HS-5 (cell line): ENCODE measurements at places on chromosomes 7 and 10.

DNA sequence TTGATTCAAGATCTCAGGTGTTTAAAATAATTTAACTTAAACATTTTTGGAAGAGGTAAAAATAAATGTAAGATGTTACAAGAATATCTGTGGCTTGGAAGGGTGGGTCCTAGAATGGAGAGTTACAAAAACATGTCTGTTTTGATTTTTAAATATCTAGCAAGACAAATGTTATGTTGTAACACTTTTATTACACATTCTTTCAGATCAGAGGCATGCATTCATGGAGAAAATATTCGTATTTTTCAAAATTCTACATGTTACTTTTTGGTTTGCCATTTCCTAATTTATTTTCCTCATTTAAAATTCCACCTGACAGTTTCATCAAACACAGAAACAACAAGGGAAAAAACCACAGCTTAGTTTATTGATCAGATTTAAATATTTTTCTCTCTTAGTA lies 10.0 kb downstream of the WBP1L start:
- no peak for DNase-seq

DNA sequence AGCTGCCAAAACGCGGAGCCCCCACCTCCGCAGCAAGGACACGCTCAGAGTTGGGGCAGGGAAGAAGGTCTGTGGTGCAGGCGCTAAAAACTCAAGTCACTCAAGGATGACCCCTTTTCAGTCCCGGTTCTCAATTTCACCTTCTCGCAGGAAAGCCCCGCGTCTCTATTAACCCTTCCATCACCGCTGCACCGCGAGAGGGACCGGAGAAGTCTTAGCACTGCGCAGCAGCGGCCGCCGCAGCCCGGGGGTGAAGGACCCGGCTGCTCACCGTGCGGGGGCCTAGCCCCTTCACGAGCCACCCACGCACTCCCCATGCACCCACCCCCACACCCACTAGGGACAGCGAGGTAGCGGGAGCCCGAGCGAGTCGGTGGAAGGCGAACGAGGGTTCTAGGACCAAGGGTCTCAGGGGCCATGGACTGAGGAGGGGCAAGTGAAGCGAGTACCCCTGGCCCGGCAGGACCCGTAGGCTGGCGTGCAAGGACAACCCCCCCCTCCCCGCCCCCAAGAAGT lies 162.9 kb downstream of the SH3PXD2A start:
- no peak for DNase-seq

- DNase-seq: peak; percentile 25
These were observed 245.1 kb downstream of the STK31 start for GRCh38 chr7:23955145-23955544.

GRCh38 chr10:88911116-88911515 lies 31.1 kb downstream of the STAMBPL1 start:
- DNase-seq: no peak

GRCh38 chr10:128026615-128027300 lies 99.5 kb downstream of the MKI67 start:
- DNase-seq: no peak

GRCh38 chr10:87618566-87619423 lies 40.9 kb upstream of the PAPSS2 start:
- DNase-seq: no peak

- no peak for DNase-seq
These were observed 72.5 kb downstream of the C10orf90 start for GRCh38 chr10:126598009-126598408.

DNA sequence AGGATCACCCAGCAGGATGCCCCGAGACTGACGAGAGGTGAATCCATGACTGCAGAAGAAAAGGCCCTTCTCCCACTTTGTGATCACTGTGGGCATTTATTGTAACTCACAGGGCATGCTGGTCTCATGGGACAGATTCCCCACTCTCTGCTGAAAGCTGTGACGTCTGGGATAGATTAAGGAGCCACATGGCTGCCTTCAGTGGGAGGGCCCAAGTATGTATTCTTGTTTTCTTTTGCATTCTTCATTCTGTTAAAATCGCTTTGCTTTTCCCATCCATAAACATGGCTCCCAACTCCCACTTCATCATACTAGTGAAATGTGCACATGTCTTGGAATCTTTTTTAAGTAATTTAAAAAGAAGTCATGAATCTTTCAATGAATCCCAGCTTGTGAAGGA lies 67.2 kb downstream of the FAM107B start:
- no peak for DNase-seq

DNA sequence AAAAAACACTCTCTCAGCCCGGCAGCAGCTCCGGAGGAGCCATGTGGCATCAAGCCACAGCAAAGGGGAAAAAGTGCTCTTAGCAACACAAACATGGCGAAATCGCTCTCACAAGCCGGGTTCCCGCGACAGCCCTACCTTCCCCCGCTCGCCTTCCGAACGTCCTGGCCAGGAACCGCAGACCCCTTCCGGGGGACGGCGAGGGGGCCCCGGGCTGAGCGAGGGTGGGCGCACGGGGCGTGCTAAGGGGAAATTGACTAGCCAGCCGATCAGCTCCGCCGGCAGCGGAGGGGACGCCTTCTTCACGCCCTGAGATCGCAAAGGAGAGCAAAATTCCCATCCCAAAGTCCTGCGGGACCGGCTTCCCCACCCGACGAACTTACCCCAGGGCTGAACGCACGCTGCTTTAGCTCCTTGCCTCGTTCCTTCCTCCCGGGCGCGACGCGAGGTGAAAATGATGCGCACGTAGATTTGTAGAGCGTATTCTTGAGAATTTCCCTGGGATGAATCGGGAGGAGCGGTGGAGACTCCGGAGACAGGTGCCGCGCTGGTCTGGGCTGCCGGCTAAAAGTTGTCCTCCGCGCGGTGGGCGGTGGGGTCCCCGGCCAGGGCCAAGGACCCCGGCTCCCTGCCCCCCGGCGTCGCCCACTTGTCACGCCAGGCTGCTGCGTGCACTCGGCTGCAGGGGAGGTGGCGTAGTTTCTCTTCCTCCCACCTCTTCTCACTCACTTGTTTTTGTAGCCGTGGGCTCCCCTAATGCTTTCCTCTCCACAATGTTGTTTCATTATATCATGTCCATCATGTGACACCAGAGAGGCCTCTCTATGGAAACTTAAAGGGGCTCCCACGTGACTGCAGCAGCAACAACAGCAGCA lies 220.1 kb upstream of the MKLN1 start:
- DNase-seq: no peak

GRCh38 chr10:80509403-80510161 lies 28.1 kb upstream of the SH2D4B start:
- peak; percentile 83 for DNase-seq

DNA sequence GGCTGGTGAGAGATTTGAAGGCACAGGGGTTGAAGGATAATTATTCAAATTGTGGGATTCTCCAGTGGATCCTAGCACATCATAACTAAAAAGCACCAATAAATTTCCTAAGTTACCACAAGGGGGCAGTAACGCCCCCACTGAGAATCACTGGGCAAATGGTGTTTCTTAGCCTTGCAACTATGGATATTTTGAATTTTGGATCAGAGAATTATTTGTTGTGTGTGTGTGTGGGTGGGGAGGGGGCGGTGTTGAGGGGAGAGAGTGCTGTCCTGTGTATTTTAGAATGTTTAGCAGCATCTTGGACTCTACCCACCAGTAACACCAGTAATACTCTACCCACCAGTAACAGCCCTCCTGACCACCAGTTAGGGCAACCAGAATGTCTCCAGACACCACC lies 63.3 kb upstream of the PRKG1 start:
- DNase-seq: no peak
